AG04450 (cell line): ENCODE measurements at places on chromosomes 1 and 21.

- DNase-seq: no peak
Observed at GRCh38 chr1:67604778-67605177, 80.2 kb upstream of the GADD45A start.

DNA sequence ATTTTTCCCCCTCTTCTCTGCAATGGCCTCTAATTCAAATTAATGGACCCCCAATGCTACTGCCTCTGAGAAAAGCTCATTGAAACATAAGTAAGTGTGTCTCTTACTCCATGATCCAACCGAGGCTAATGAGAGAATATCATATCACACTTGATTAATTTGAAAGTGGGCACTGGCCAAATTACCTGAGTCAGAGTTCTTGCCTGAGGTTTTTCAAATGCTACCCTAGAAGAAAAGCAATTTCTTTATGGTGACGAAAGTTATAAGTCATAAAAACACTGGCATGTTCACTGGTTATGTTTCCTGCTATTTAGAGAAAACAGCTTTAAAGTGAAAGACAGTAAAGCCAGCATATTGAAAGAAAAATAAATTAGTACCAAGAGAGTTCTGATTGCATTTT is 368.8 kb upstream of the TMPRSS15 start:
- no peak for DNase-seq

- no peak for DNase-seq
Observed at GRCh38 chr1:84300501-84300900, 1.0 kb upstream of the SAMD13 start.

GRCh38 chr1:39545531-39545930 is 31.1 kb downstream of the PABPC4 start:
- DNase-seq: no peak

DNA sequence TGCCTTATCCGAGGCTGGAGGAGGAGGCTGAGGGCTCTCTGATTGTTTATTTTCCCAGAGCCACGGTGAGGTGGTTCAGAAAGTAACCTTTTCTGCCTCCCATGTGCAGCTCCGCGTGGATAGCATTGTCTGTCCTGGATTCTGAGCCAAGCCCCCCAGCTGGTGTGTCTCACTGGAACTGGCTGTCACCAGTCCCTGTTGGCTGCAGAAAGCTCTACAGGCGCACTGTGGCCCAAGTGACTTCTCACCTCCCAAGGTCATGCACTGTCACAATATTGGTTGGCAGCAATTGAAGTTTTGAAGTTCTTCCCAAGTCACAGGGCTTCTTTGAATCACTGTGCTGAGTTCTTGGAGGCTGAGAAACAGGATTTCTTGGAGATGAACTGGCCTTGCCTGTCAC is 8.2 kb downstream of the BMP8A start:
- DNase-seq: no peak

- DNase-seq: no peak
Observed at GRCh38 chr1:101451888-101452287, 215.1 kb downstream of the S1PR1 start.
